ENCODE measurements at places on chromosomes 1 and 21.

DNA sequence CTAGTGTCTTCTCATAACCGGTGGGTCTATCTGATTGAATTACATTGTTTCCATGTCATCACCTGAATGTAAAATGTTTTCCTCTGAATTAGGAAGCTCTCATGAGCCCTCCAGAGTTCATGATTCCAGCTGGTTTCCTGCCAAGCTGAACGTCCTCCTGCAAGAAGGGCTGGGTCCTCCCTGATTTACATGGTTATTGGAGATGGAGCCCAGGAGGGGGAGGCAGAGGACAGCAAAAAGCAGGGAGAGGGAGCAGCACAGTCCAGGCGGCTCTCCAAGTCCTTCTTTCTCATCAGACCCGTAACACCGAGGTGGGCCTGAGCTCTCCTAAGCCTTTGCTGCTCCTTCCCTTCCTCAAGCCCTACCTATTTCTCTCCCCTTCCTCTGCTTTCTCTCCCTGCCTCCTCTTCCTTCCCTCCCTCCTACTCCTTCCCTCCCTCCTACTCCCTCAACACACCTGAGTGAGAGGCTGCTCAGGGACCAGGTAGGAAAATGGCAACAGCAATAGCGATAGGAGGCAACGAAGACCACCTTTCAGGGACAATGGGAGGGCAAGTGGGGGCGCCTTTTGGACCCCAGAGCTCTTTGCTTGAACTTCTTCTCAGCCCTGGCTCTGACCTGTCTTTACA lies 265.9 kb downstream of the PRDM2 start:
- no peak for DNase-seq

DNA sequence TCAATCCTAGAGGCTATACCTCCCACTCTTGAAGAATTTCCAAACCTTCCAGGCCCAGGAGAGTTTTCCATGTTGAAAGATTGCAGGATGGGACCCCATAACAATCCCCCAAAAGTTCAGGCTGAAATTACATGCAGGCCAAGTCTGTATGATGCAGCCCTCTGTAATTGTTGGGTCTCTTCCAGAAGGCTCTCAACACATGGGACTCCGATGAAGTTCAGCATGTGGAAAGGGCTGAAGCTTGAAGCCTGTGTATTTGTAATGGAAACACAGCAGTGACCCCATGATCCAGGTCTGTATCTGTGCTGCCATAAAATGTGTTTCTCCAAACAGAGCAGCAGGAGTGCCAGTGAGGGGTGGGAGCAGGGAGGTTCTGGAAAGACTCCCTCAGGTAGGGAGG lies 202.5 kb upstream of the LYPLAL1 start:
- no peak for DNase-seq

DNA sequence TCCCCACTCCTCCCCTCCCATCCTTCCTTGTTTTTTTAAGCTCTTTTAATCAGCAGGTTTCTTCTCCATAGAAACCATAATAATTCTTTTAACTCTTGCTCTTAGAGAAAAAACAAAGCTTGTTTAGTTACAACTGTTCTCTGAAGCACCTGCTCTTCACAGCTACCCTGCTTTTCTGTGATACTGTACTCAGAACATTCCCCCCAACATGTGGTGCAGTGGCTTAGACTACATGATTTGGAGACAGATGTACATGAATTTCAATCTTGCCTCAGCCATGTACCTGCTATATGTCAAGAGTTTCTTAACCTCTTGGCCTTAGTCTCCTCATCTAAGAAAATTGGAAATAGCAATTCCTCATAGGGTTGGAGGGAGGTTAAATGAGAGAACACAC lies 33.5 kb downstream of the LAMC2 start:
- no peak for DNase-seq

DNA sequence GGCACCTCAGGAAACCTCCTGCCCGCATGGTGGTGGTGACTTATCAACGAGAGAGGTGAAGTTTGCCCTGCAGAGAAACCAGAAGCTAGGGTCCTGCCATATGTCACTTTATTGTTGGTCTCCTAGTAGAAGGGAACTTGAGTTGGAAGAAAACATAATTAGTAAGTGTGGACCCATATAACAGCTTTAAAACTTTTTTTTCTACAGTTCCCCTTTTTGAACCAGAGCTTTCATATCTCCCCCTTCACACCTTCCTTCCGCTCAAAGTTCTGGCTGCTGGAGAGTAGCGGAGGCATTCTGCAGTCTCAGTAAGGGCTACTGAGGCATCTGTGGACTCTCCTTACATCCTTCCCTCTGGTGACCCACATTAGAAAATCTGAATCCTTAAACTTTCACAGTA lies 48.9 kb downstream of the PHC2 start:
- no peak for DNase-seq

DNA sequence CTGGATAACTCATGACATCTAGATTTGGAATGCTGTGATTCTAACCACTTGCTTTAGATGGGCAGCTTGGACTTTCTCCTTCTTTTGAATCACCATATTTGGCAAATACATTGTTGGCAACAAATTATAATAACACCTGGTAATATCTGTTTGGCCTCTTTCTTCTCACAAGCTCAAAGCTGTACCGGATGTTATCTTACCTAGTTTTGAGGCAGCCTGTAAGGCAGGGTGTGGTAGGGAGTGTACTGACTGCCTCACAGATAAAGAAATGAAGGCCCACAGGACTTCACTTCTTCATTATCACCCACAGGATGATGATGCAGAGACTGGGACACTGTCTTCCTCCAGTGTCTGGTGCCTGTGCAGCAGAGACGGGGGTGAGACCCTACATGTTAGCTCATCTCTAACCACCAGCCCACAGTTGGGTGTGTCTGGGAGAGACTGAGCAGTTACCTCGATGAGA lies 28.5 kb downstream of the TUFT1 start:
- DNase-seq: no peak

GRCh38 chr1:98515744-98516143 lies 145.8 kb upstream of the SNX7 start:
- DNase-seq: no peak

GRCh38 chr1:25043228-25043580 lies 113.1 kb upstream of the RUNX3 start:
- DNase-seq: no peak

DNA sequence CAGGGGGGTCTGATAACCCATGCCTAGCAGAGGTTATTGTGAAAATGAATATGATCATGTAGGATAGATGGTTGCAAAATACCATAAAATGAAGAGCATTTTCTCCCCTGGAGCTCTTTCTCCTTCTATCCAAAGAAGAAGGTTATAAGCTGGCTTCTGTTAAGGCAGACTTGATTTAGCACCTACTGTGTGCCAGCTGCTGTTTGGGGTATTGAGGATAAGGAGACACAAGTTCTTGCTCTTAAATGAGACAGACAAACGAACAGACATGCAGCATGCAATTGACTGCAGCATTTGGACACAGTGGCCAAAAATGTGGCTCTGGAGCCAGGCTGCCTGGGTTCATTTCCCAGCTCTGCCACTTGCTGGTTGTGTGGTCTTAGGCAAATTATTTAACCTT lies 39.8 kb upstream of the ID3 start:
- no peak for DNase-seq

DNA sequence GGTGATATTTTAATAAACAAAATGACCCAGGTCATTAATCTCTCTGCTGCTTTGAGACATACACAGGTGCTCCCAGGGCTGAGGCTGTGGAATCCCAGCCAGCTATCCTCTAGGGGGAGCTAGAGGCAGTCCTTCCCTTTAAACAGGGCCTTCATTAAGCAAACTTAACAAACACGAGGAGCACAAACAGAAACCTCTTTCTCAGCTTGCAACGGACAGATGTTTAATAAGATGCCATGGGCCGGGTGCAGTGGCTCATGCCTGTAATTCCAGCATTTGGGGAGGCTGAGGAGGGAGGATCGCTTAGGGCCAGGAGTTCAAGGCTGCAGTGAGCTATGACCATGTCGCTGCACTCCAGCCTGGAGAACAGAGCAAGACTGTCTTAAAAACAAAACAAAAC lies 106.7 kb downstream of the HIVEP3 start:
- DNase-seq: peak; percentile 43

DNA sequence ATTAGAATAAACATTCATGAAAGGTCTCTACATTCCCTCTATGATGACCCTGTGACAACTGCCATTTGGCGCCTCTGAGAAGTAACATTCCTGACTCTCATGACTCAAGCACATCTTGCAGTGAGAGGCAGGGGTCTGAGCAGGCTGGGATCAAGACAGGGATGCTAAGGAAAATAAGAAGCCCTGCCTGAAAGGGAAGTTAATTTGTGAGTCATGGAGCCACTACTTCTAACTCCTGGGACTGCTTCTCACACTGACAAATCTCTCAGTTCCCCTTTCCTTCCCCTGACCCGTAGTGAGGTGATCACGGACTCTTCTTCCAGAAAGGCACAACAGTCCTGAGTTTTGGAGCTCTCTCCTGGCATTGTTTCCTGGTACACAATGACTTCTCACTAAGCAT lies 231.9 kb downstream of the TNR start:
- DNase-seq: no peak

DNA sequence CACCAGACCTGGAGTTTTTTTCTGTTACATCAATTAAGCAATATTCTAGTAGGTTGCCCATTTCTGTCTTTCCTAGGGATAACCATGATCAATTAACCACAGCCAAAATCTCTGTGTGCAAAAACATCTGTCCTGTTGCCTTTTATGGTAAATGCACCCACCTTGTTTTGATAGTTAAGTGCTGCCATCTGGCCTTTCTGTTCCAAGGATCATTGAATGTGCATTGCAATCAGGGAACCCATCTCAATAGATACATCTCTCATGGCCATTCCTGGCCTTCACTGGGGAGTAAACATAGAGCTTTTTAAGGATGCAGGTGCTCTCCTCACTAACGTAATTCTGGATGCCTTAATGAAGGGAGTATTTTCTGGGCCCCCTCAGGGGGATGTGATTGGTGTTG lies 111.8 kb upstream of the KIAA1614 start:
- DNase-seq: no peak

DNA sequence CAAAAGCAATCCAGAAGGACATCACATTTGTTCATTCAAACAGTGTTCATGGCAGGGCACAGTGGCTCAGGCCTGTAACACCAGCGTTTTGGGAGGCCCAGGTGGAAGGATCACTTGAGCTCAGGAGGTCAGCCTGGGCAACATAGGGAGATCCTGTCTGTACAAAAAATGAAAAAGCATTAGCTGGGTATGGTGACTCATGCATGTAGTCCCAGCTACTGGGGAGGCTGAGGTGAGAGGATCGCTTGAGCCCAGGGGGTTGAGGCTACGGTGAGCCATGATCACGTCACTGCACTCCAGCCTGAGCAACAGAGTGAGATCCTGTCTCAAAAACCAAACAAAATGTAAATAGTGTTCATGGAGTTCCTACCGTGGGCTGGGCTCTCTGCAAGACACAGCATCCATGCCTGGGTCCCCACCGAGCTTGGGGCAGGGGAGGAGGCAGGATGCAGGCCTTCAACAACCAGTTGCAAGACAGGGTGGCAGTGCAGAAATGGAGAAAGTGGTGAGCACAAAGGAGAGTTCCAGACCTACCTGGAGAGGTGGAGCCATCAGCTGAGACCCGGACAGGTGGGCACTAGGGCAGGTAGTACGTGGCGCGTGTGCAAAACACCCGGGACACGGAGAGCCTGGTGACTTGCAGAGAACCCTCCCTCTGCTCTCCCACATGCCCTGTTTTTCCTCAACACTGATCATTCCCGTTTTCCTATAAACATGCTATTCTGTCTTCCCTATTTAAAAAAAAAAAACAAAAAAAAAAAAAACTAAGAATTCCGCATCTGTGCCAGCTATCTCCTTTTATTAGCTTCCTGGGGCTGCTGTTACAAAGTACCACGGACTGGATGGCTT lies 138.9 kb downstream of the TOMM20 start:
- DNase-seq: no peak
